ENCODE measurements at places on chromosomes 3 and 15.

DNA sequence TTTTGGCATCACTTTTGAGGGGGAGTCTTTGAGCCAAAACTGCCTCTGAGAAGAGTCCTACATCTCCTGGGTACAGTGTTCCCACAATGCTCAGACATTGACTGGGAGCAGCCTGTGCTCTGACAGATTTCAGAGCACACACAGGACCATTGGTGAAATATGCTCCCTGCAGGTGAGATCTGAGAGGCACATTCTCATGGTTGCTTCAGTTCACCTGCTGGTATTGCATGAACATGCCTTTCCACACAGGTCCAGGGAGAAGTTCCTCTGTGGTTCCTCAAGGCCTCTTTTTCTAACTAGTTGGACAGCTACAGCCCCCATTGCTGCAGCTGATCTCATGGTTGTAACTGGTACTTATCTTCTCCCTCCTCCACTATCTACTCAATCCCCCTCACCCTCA, 37.0 kb downstream of the FOXL2 start:
- DNase-seq, result no peak

- no peak for DNase-seq
These were observed at the start of gene LHFPL4 for GRCh38 chr3:9553021-9553947. Gene LHFPL4 (minus strand): TSS chr3:9553822. CDS start chr3:9552679, 1,143 bp downstream.

- DNase-seq, result no peak
These were observed 39.3 kb upstream of the UTS2B start for GRCh38 chr3:191369616-191370010.

DNA sequence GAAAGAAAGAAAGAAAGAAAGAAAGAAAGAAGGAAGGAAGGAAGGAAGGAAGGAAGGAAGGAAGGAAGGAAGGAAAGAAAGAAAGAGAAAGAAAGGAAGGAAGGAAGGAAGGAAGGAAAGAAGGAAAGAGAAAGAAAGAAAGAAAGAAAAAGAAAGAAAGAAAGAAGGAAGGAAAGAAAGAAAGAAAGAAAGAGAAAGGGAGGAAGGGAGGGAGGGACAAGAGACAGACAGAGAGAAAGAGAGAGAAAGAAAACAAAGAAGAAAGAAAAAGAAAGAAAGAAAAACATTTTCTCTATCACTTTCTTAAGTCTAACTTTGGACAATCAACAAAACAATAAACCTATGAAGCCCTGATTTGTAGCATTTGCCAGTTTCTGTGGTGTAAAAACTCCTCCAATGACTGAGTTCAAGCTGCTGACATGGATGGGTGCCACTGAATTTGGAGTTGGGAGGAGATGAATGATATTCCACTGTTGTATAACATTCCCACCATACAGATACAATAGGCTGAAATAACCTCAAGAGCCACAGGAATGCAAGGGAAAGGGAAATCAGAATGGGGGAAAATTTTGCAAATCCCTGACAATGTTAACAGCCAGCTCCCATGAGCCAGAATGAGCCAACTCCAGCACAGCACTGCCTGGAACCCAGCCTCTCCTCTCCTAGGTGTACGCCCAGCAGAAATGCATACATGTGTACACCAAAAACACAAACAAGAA, 15.0 kb upstream of the RTP3 start:
- no peak for DNase-seq

DNA sequence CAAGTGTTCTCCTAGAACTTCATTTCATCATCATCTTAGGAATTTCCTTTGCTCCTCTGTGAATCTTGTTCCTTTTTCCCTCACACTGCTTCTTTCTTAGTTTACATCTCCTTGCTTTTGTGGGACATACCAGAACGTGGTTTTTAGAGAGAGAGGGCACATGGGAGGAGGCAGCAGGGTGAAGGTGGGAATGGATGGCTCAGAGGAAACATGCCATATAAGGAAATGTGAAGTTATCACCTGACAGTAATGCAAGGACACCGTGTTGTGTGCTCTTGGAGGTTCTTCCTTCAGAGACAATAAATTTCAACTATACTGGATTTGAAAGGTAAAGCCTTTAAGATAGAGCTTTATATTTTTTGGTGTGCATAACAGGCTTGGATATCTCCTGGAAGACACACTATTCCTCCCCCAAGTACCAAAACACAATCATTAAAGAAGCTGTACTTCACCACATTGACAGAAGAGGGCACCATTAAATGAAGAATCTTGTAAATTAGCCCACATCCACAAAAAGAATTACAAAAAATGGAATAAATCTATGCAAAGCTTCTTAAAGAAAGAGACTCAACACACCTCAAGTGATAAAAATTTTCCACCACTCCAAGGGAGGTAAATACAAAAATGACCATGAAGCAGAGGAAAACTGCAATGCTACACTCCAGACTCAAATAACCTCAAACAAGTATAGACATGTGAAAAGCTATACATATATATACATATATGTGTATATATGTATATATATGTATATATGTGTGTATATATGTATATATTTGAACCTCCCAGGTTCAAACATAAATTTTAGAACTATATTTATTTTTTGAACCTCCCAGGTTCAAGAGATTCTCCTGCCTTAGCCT, 26.1 kb downstream of the RPL39L start:
- DNase-seq, result no peak

- no peak for DNase-seq
These were observed 1108.5 kb upstream of the EPHA6 start for GRCh38 chr3:95705786-95706418.

DNA sequence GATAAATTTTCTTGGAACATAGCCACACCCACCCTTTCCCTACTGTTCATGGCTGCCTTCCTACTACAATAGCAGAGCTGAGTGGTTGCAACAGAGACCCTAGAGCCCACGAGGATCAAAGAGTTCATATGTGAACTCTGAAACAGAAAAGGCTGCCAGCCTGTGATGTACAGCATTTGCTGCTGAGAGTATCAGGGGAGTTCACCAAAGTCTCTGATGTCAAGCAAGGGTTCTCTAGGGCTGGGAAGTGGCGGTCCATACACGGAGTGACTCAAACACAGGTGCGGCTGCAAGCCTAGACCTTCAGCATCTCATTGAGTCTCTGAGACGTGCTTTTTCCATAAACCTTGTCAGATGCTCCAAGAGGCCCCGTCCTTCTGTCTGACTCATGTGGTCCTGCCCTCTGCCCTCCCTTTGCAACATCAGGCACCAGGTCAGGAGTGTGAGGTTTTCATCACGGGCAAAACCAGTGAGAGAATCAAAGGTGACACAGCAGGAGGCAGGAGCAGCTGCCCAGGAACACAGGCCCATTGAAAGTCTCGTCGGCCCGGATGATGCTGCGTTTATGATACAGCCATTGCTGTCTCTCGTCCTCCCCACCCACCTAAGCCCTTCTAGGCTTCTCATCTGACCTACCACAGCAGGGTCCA, 42.9 kb downstream of the PCSK6 start:
- no peak for DNase-seq

GRCh38 chr3:14119651-14120050, 5.0 kb downstream of the CHCHD4 start:
- no peak for DNase-seq

- DNase-seq, result no peak
These were observed 324.0 kb upstream of the CHRM5 start for GRCh38 chr15:33644304-33644703.

DNA sequence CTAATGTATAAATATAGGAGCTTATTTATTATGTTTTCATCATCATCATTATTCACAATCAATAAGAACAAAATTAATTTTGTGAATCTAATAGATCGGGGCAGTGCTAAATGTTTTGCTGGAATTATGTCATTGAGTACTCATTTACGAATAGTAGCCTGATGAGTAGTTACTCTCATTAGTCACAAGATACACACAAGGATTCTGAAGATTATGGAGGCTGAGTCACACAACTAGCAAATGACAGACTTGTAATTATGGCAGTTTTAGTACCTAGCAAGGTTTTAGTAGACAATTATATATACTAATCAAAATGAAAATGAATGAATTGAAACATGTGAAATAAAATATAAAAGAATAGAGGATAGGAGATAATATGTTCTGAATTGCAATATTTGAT, 954.2 kb downstream of the CADM2 start:
- no peak for DNase-seq

- DNase-seq, result no peak
These were observed 38.7 kb downstream of the CHST2 start for GRCh38 chr3:143158014-143158988.

- no peak for DNase-seq
These were observed 332.3 kb upstream of the CNTN4 start for GRCh38 chr3:1766384-1766783.

- no peak for DNase-seq
These were observed 674 bp downstream of the SERP1 start for GRCh38 chr3:150545419-150546225.

DNA sequence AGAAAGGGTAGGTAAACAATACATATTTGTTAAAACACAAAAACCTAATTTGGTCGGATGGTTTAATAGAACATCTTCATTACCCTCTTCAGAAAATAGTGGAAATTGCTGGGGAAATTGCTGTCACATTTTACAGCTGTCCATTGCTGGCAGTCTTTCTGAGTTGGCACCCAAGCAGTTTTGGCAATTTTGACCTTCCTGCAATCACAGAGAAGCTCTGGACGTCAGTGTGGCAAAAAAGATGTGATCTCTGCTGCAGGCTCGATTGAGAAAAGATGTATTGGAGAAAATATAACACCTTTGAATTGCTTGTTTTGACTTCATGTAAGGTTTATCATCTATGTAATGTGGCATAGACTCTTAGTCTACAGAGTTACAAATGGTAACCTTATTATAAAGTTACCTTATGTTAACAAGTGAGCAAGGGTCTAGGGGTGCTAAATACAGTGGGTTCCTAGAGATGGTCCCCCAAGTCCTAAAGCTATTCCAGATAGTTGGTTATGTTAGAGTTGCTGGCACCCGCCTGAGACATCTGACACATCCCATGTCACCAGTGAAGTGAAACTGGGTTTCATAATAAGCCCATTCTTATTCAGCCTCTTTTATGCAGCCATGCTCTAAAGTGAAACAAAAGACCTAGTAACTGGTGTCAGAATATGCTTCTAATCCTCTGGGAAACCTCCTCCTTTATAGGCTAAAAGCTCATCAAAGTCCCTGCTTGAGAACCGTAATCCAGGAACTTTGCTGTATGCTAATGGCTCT, 14.0 kb downstream of the UBE2E1 start:
- DNase-seq, result no peak

GRCh38 chr15:36903922-36904556, 196.3 kb downstream of the MEIS2 start:
- DNase-seq, result no peak

DNA sequence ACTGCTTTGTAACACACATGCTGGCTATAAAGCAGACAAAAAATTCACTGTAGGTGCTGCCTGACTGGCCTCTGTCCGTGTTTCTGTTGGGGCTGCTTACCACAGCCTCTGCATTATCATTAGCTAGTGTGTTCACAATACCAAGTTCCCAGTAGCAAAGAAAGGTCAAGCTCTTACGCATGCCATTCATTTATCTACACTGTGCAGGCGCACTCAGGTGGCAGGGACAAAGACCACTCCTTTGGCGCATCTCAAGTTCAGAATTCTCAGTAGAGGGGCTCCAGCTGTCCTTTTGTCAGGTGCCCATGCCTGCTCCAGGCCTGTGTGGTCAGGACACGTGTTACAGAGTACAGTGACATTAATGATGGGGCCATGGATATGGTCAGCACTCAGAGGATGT, 22.3 kb downstream of the MLH1 start:
- DNase-seq, result no peak

GRCh38 chr3:64196236-64196929, 28.9 kb downstream of the PRICKLE2 start:
- DNase-seq, result no peak

DNA sequence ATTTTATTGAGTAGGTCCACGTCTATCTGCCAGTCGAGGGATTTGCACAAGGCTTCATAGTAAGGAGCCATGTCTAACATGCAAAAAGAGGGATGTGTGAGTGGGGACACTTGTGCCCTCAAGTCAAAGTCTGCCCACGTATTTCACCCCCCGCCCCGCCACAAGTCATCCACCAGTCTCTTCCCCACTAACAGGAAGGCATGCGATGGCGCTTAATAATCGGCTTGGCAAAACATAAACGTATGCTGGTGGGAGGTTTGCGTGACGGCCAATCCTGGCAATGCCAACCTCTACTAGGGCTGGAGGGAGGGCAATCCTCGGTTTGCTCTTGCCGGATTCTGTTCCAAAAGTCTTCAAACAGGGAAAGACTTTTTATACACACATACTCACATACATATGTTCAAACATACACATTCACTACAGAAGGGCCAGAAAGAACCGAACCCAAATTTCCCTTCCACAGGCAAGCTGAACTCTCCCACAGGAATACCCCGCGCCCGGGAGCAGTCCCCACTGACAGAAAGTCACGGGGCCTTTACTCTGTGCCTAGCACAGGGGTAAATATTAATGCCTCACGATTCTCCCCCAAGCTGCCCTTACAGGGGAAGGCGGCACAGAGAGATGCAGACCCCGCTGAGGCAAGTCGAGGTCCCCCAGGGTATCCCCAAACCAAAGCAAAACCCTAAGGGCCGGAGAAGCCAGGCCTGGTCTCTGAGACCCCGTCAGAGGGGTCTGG, 675 bp downstream of the PSMD6 start:
- DNase-seq, result no peak

DNA sequence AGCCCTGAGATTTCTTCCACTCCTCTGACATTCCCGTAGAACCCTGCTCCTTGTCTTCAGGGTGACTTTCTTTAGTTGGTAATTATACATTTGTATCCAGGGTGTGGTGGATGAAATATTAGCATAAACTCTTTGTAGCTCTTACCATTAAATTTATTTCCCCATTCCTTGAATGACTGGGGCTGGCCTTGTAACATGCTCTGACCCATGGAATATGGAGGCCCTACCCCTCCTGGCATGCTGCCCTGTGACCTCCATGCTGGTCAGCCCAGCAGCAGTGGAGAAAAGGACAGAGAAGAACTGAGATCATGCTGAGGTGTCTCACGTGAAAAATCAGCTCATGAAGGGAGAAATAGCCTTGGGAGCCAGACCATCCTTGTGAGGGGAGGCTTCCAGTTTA, 96.1 kb upstream of the PROK2 start:
- no peak for DNase-seq

DNA sequence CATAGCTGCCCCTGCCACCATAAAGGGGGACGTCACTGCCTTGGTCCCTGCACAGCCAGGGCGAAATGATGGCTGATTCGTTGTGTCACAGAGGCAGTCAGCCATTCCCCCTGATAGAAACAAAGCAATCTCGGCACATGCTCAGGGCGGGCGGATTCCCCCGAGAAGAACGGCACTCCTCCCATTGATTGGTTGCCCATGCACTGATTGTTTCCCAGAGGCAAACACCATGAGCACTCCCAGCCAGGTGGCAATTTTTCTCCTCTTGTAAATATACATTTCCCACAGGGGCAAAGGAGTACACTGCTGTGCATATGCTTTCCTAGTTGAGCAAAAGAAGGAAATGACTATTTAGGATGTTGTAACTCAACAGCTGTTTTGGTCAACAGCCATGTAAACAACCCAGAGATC, 56.5 kb downstream of the KY start:
- DNase-seq, result no peak

Measured in GOT3 (cell line).